ENCODE measurements at places on chromosomes 2 and 18.

- peak; percentile 94 for DNase-seq
These were observed 78.3 kb upstream of the CRIM1 start for GRCh38 chr2:36277146-36277808.

- no peak for DNase-seq
These were observed 349.9 kb upstream of the MEIS1 start for GRCh38 chr2:66084948-66085590.

DNA sequence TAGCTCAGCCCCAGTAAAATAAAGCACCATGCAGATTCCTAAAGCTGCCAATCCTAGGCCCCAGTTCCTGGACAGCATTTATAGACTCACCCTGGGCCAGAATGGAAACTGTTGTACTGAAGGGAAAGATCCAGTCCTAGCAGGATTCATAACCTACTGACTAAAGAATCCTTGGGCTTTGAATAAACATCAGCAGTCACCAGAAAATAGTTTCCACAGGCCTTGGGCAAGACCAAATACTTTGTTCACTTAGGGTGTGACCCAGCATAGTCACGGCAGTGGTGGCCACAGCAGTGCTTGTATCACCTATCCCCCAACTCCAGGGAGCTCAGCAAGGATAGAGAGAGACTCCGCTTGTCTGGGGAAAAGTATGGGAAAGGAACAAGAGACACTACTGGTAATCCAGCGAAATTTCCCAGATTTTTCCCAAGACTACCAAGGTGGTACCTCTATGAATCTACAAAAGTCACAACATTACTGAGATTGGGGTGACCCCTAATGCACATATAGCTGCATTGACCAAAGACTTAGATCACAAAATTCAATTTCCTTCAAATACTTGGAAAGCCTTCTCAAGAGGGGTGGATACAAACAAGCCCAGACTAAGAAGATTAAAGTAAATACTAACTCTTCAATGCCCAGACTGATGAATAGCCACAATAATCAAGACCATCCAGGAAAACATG, 748.1 kb upstream of the LRATD1 start:
- DNase-seq, result peak; percentile 0

- no peak for DNase-seq
These were observed 84.5 kb downstream of the PDK1 start for GRCh38 chr2:172640389-172640788.

DNA sequence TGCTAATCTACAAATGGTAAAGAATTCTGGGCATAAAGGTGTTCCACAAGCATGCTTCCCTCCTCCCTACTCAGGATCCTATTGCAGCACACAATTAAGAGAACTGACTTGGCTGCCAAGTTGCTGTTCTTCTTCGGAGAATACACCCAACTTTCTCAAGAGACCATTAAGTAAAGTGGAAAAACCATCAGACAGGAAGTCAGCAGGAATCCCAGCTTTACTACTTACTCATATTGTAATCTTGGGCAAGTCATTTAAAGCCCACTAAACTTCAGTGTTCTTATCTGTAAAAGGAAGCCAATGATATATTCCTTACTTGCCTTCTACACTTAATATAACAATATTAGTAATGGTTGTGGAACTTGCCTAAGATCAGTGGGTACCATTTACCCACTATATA, 37.8 kb downstream of the PSTPIP2 start:
- DNase-seq, result peak; percentile 57

- DNase-seq, result no peak
These were observed 88.6 kb downstream of the SH3YL1 start for GRCh38 chr2:175161-175786.

- no peak for DNase-seq
These were observed 77.5 kb downstream of the CLHC1 start for GRCh38 chr2:55154525-55155030.

- DNase-seq, result peak; percentile 64
These were observed 39.4 kb upstream of the ASB1 start for GRCh38 chr2:238387332-238387731.

- peak; percentile 91 for DNase-seq
These were observed 379.7 kb downstream of the PTPRM start for GRCh38 chr18:7946734-7947377.

- no peak for DNase-seq
These were observed 356.6 kb downstream of the SPAG16 start for GRCh38 chr2:213640738-213641425.

DNA sequence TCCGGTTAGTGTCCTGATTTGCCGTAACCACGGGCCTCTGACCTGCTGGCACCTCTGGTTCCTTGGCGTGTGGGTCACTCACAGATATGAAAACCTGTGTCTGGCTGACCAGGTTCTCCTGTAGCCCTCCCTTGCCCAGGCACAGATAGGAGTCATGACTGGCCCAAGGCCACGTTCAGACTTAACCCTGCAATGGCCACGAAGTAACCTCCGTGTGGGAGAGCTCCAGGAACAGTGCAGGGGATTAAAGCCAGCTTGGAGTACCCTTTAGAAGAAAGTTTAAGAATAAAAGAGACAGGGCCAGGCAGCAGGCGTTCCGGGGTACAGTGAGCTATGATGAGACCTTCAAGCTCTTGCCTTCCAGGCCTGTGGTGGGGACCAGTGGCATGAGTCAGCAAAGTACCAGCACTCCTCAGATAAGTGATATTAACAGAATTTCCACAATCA, 25.5 kb downstream of the CENPO start:
- no peak for DNase-seq
